NCI-H226 (cell line): ENCODE measurements at places on chromosomes 12 and 14.

DNA sequence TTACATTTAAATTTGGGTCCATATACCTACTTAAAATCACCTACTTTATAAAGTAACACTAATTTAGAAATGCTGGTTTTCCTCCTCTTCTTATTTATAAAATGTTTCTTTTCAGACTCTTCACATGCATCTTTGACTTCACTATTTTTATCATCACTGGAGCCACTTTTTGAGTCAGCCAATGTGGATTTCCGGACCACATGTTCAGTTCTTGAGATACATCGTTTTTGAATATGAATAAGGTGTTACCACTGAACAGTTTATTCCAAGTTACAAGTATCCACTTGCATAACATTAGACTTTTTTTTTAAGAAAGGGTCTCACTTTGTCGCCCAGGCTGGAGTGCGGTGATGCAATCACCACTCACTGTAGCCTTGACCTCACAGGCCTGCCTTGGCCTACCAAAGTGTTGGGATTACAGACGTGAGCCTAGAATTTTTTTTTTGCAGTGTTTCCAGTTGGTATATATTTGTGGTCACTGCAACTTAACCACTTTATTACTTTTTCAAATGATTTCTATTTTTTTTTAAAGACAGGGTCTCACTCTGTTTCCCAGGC lies 5.7 kb downstream of the FNTB start:
- no peak for DNase-seq

GRCh38 chr14:26959972-26960660 lies 362.3 kb upstream of the NOVA1 start:
- no peak for DNase-seq

- DNase-seq = no peak
Measured at GRCh38 chr12:31929027-31929526, 30.1 kb upstream of the RESF1 start.

GRCh38 chr14:101027966-101028365 lies 124.4 kb upstream of the RTL1 start:
- DNase-seq = no peak

- DNase-seq = no peak
Measured at GRCh38 chr12:104313568-104314241, 10.2 kb downstream of the EID3 start.

- no peak for DNase-seq
Measured at GRCh38 chr12:17976202-17976601, 113.8 kb downstream of the RERGL start.

GRCh38 chr12:108394196-108394595 lies 55.1 kb upstream of the CMKLR1 start:
- DNase-seq = no peak

GRCh38 chr12:15688202-15688736 lies 100.9 kb downstream of the EPS8 start:
- no peak for DNase-seq

DNA sequence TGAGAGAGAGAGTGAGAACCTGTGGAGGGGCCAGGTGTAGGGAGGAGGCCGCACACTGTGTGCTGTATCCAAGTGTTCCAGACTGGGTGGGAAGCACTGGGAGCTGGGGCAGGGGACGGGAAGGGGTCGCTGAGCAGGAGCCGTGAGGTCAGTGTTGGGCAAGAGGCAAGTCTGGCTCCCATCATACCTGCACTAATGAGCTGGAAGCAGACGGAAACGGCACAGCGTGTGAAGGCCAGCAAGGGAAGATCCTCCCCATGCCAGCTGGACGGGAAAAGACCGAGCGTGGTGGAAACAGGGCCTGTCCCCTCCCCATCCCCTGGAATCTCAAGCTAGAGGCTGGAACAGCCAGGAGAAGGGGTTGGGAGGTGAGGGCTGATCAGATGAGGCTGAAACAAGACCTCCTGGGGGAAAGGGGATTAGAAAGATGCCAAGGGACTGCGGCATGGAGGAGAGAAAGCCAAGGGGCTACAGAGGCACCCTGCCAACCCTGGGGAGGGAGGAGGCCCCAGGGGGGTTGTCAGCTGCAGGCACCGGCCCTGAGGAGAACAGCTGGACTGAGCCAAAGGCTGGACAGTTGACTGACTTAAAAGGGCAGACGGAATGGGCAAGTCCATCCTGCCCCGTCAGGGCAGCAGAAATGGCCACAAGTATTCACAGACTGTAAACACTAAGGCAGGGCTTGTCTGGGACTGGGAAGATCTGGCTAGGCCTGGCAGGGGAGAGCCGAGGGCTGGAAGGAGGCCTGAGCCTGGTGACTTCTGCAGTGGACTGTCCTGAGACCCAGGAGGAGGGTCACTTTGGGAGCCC lies 19.0 kb upstream of the LTBP2 start:
- no peak for DNase-seq

GRCh38 chr14:52575858-52576257 lies 23.2 kb downstream of the GPR137C start:
- no peak for DNase-seq

- no peak for DNase-seq
Measured at GRCh38 chr14:95140060-95140858, 17.1 kb downstream of the DICER1 start.

DNA sequence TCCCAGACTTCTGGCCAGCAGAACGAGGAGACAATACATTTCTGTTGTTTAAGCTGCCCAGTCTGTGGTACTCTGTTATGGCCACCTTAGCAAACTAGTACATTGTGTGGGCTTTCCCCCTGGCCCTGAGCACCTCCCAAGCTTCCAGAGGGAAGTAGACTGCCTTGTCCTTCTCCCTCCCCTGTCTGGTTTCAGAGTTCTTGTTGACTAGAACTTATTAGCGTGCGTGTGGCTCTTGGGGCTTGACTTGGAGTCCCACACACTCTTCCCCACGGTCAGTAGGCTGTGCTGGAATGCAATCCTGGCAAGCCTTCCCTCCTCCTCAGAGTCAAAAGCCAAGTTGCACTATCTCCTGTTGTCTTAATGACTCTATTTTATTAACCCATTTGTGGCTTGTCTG lies 27.7 kb downstream of the FBLN5 start:
- no peak for DNase-seq

DNA sequence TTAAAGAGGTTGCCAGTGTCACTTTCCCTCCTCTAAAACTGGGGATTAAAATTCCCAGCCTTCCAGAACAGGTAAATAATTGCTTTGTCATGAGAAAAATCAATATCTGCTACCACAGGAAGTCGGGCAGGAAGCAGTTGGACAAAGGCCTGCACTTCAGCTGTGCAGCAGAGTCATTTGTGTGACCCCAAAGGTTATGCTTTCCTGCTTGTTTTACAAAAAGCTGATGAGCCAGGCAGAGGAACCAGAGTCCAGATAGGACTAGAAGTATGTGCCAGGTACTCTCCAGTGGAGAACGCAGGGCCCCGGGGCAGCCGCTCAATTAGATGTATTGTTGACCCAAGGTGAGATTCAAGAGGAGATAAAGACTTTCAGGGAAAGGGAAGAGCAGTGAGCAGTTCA lies 117.1 kb upstream of the FRMD6 start:
- DNase-seq = no peak

GRCh38 chr12:20011200-20011599 lies 357.1 kb upstream of the PDE3A start:
- DNase-seq = no peak

DNA sequence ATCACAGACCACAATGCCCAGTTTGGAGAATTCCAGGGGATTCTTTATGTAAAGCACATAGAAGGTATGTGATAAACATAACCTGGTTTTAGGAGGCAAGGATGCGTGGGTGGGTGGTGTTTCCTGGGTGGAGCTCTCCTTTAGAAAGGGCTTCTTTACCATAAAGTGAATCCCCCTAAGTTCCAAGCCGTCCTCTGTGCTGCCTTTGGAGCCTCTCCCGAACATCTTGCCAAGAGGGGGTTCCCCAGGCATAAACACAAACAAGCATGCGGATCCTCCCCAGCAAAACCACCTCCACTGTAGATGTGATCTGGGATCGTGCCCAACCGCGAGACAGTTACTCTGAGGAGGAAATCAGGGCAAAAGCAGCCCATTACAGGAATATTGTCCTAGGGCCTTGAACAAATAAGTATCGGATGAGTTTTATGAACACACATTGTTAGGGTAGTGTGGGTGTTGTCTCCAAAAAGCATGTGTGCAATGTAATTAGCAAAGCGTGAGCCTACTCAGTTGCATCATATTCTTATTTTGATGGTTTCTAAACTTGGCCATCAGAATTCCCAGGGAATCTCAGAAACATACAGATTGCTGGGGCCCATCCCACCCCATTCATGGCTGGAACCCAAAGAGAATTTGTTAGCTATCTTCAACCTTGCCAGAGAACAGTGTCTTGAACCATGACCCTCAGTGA lies 48.8 kb upstream of the CORO1C start:
- no peak for DNase-seq

- DNase-seq = no peak
Measured at GRCh38 chr12:89661706-89662330, 46.8 kb downstream of the ATP2B1 start.

GRCh38 chr12:69886715-69887114 lies 61.7 kb downstream of the MYRFL start:
- no peak for DNase-seq

- DNase-seq = no peak
Measured at GRCh38 chr14:65486863-65487262, 74.3 kb downstream of the FUT8 start.

DNA sequence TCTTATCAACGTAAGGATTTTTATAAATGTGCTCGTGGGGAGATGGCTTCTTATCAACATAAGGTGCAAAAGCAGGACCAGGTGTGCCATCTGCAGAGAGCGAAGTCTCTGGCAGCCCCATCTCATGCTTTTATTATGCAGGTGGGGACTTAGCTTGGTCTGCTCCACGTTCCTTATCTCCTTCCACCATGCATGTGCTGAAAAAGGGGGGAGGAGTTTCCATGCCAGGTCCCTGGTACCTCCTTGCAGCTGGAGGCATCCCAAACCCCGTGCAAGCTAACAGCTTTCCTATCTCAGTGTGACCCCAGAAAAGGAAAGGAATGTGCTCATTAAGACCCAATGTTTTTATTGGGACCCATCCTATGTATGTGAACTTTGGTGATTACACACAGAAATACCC lies 608.5 kb downstream of the TMEM121 start:
- DNase-seq = no peak

DNA sequence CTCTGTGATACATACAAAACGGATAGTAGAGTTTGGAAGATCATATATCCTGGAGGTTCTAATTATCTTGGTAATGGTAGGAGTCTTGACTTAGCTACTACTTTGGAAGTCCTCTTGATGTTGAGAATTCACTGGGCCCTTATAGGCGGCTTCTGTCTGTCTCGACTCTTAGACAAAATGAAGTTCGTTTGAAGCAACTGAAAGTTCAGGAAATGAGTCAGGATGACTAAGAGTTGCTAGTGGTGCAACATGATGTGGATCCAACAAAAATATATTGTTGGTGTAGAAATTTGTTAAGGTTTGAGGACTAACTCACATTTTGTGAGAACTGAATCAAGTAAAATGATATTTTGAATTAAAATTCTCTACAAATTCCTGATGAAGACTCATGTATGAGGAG lies 272.7 kb downstream of the AEBP2 start:
- DNase-seq = peak; percentile 65
